ENCODE measurements at places on chromosomes 3 and 15.

DNA sequence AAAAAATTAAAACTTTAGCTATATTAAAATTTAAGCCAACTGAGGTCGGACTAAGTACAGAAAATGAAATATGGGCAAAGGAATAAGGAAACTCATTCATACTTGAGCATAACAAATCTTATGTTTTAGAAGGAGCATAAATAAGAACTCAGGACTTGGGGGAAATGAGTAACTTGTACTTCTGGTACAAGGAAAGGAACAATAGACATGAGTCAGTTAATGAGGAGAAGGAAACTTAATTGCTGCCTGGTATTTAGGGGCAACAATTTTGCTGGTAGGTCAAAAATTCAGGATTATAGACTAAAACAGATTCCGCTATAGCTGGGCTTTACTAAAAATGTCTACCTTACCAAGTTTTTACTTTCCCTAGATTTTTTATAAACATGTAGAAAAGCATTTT, 113.1 kb downstream of the MYO5A start:
- no peak for DNase-seq

- peak; percentile 42 for DNase-seq
Observed at GRCh38 chr3:139308560-139308959, 35.3 kb upstream of the MRPS22 start.

DNA sequence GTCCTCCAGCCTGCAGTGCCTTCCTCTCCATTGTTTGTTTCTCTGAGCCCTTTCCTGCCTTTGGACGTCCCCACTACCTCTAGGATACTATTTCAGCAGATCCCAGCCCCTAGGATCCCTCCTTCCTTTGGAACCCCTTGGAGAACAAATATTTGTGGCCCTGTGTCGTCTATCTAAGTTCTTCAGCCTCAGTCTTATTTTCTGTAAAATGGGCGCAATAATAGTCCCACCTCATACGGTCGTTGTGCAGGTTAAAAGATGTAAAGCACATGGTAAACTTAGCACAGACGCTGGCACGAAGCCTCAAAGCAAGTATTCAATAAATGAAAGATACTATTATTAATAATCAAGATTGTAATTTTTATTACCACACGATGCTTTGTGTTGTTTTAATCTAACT, 122.0 kb downstream of the SV2B start:
- no peak for DNase-seq

- no peak for DNase-seq
Observed at GRCh38 chr3:125006291-125006731, 49.5 kb downstream of the HEG1 start.

DNA sequence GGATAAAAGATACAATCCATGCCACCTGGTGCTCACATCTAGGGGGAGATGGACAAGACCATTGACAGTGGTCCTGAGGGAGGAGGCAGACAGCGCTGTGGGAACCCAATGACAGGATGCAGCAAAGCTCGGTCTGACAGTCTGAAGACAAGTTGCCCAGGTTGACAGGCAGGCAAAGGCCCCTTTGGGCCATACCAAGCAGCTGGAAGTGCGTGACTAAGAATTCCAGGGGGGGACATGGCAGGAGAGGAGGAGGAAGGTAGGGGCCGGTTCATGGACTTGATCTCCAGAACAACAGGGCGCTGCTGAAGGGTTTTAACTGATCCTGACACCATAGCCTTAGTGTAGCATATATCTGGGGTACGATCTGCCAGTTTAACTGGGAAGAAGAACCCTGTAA, 83.4 kb downstream of the RPLP1 start:
- DNase-seq, result no peak
